ENCODE measurements at places on chromosomes 13 and 19.

DNA sequence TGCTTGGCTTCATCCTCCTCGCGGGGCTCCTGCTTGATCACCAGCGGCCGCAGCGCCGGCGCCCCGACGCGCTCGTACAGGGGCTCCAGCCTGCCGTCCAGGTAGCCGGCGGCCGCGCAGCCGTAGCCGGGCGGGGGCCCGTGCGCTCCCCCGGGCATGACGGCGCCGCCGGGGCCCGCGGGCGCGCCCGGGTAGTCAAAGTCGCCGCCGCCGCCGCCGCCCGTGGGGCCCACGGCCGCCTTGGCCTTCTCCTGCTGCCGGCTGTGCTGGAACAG, 497 bp downstream of the CEBPA start:
- no peak for DNase-seq

GRCh38 chr19:42496460-42497133, 31.7 kb downstream of the CEACAM1 start:
- no peak for DNase-seq

DNA sequence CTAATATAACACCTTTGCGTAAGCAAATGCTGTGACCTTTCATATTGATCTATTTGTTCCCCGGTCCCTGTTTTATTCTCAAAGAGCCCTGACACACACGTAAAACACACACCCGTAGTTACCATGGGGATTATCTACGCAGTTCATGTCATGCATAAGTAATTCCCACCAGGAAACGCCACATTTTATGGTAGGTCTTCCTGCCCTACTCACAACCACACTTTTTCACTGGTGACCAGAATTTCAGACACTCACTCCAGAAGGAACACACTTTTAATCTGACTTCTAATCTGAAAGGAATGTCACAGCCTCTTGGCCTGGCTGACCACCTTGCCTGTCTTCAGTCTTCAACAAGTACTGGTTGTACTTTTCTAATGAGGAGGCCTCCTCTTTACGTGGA, 46.8 kb downstream of the SLC7A1 start:
- no peak for DNase-seq

GRCh38 chr13:105428811-105429210, 1106.7 kb downstream of the EFNB2 start:
- DNase-seq: no peak

DNA sequence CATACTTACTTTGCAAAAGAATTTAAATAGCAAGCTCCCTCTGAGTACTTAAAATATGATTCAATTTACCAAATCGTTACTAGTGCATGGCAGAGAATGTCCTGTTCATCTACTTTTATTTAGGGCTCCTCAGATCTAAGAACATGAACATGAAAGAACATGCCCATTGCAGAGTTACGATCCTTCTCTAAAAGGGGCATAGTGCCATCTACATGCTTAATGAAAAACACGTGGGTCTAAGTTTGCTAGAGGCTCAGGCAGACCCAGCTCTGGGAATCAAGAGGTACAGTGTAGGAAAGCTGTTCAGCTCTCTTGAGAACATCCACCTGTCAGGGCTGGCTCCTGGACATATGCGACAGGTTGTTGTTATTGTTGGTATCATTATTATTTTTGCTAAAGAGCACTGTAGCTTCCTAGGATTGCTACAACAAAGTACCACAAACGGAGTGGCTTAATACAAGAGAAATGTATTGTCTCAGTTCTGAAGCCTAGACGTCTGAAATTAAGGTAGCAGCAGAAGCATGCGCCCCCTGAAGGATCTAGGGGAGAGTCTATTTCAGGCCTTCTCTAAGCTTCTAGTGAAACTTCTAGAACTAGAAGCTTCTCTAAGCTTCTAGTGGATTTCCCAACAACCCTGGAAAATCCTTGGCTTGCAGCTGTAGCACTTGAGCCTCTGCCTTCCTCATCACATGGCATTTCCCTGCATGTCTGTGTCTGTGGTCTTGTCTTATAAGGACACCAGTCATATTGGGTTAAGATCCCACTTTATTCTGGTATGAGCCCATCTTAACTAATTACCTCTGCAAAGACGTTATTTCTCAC, 133.9 kb downstream of the DCT start:
- DNase-seq: no peak

DNA sequence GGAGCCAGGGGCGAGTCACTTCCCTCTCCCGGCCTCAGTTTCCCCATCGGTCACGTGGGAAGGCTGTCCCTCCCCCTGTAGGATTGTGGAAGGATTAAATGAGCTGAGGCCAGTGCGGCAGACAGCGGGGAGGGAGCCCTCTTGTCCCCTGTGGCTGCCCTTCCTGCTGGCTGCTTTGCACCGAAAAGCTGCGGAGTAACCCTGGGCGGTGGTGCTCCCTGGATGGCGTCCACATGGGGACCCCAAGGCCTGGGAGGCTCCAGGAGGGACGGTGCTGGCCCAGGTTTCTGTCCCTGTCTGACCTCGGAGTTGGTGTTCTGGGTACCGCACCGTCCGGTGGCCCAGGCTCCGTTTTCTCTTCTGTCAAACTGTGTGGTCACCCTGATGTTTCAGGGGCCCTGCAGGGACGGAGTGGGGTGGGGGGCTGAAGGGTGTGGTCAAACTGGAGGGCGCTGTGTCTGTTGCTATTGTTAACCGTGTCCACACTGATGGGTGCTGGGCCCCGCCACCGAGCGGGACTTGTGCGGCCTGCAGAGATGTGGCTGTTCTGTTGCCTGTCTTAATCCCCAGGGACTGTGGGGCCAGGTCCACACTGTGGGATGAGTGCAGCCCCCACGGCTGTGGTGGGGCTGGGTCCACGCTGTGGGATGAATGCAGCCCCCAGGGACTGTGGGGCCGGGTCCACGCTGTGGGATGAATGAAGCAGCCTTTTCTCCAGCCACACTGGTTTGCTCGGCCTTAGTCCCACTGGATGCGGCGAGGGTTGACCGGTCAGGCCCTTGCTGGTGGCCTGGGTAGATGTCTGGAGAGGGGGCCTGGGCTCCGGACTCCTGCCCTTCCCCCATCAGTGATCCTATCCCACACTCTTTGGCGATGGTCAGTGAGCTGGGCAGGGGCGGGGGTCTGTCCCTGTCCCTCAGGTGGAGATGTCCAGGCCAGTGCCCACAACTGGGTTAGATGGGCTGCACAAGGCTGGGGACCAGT, 6.9 kb downstream of the GNA11 start:
- DNase-seq: no peak

- DNase-seq: no peak
Observed at GRCh38 chr19:29516358-29516725, 9.5 kb upstream of the VSTM2B start.

- no peak for DNase-seq
Observed at GRCh38 chr13:91292630-91293221, 54.8 kb upstream of the MIR17HG start.

GRCh38 chr13:24022568-24022967, 125.3 kb upstream of the C1QTNF9B start:
- peak; percentile 49 for DNase-seq
